Epithelial cell of proximal tubule (primary cell): ENCODE measurements at places on chromosomes 13 and 19.

DNA sequence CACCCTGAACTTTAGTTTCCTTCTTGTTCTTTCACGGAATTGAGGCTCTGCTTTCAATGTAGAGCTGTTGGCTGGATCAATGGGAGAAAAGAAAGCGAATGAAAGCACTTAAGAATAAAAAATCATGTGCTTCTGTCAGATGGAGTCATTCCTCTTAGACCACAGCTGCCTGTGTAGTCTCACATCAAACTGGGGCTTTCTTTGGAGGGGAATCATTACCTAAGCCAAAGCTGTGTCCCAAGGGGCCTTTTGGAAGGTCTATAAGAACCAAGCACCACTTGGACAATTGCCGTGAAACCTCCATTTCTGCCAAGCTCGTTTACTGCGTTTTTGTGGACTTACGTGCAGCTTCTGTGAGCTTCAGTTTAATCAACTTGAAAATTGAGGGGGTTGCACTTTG, 44.2 kb upstream of the RNF113B start:
- no peak for DNase-seq

DNA sequence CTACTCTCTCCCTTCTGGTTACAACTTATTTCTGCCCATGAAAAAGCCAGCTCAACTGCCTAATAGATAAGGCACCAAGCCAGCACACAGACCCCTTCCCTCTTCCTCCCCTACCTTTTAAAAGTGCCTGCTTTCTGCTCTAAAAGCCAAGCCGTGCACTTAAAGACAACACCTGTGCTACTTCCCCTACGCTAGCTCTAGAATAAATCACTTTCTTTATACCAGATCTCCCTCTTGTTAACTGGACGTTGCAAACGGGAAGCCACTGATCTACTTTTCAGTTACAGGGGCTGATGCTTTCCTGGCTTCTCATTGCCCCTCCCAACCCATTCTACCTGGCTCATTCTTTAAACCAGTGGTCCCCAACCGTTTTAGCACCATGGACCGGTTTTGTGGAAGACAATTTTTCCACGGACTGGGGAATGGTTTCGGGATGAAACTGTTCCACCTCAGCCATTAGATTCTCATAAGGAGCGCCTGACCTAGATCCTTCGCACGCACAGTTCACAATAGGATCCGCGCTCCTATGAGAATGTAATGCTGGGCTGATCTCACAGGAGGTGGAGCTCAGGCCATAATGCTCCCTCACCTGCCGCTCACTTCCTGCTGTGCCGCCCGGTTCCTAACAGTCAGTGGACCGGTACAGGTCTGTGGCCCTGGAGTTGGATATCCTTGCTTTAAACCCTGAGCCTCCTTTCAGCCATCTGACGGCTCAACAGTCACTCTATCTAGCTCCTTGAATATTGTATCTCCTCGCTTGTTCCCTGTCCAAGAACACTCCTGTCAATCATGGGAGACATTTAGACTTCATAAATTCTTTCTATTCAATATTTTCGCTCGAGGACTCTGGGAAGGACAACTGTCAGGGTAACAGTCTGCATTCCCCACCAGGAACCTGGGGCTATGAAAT, 841 bp upstream of the ZNF223 start:
- no peak for DNase-seq

DNA sequence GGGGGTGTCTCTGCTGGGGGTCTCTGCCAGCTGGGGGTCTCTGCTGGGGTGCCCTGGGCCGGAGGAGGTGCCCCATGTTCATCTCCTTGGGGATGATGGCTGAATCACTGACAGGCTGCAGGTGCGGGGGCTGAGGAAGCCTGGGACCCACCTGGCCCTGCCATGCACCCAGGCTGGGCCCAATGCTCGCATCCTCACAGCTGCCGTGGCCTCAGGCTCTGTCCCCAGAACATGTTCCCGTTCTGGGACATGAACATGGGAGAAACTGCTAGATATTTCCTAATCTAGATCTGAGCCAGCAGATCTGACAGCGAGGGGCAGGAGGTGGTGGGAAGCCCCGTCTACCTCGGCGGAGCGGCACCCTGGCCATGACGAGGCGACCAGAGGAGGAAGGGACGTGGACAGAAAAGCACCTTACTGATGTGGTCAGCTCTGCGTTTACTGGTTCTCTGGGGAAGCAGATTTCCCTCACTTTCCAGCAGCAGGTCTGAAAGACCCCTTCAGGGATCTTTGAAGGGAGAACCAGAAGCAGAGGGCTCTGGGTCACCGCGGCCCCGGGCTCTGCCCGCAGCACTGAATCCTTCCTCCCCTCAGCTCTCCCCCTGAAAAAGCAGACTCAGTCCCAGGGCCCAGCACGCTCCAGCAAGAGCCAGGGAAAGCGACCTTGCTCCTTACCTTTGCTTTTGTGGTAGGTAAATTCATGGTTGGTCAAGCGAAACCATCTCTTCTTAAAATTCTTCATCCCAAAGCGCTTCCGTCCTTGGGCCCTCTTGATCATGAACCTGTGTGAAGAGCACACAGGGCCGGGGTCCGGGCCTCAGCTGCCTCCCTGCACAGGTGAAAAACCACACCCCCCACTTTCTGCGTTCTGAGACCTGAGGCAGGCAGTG, 26.5 kb upstream of the C13orf46 start:
- DNase-seq, result no peak

DNA sequence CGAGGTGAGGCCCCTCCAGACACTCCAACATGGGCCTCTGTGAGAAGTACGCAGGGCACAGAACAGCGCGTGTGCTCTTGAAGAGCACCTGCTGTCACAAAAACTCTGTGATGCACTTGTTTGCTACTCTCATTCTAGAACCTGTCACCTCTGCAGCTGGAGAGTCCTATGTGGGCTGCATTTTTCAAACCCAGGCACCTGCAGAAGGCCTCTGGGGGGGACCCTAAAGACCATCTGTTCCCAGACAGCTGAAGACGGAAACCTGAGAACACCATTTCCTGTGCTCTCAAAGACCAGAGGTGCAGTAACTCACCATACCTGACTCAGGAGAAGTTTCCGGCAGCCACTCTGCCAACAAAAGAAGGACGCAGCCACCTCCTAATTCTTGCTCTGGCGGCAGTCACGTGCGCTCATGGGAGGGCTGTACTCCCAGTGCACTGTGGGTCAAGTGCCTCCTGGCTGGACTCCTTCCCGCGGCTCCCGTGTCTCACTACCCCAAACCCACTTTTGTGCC, 28.1 kb downstream of the RANBP3 start:
- no peak for DNase-seq

DNA sequence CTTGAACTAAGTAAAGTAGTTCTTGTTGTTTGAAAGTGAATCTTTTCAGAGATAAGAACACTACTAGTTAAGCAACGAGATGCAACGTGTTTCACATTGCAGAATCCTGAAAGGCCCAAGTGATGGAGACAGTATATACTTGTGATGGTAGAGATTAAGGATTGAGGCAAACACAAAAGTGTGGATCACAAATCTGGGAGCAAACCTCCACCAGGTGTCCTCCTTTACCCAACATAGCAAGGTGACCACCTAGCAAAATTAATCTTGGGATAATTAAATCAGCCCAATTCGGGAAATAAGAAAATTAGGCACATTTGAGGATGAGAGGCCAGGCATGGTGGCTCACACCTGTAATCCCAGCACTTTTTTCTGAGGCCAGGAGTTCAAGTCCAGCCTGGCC, 563.9 kb downstream of the DACH1 start:
- DNase-seq, result no peak

- no peak for DNase-seq
These were observed 26.1 kb upstream of the TFDP1 start for GRCh38 chr13:113558461-113558860.

DNA sequence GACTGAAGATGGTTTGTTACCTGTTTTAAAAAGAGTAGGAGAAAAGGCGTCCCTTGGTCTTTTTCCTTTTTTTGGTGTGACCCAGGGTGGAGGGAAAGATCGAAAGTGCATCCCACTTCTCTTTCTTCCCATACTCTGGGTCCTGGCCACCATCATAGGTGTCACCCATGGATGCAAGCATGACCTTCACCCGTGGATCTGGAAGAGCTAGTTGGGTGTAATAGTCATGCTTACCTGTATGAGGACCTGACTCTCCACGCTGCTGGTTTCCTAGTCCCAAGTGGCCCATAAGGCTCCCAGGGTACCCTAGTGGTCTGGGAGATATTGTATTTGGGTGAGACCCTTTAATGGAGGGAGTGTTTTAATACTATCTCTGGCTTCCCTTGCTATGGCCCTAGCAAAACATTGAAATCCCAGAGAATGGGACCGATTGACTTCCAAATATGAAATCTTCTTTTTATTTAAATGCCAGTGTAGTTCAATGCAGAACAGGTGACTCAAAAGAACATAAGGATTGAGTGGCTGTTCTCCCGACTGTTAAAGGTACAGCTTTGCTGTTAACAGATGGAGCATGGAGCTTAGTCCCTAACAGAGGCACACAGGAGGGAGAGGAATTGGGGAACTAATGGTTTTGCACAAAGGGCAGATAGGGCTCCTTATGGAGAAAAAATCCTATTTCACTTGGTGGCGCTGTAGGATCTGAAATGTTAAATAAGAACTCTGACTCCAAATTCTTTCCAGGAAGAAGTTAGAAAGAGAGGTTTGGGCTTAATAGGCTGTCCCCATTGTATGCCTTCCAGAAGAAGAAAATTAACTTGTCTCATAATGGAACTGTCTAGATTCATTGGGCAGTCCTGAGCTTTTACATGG, 7.0 kb upstream of the ZNF550 start:
- no peak for DNase-seq

DNA sequence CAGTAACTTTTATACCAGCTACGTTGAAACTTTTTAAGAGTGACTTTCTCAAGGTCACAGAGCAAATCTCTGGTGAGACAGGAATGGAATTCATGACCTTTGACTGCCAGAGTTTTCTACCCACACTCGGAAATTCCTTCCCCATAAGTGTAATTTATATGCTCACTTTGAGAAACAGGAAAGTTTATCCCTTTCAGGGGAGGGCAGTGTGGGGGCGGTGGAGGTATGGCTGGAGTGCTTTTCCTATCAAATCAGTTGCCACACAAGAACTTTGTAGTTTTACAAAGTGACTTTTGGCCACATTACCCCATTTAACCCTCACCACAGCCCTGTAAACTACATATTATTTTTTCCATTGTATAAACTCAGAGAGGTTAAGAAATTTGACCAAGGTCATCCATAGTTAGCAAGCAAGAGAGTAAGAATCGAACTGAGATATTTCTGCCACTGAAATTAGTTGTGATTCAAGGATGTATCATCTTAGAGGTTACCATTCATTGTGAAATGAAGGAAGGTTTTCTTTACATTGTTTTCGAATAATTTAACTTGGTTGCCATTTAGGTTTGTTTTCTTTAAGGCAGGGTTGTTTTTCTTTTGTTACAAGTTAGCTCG, 5.9 kb downstream of the KLF12 start:
- DNase-seq, result no peak

- DNase-seq, result no peak
These were observed 21.4 kb downstream of the NUFIP1 start for GRCh38 chr13:44967704-44968433.

DNA sequence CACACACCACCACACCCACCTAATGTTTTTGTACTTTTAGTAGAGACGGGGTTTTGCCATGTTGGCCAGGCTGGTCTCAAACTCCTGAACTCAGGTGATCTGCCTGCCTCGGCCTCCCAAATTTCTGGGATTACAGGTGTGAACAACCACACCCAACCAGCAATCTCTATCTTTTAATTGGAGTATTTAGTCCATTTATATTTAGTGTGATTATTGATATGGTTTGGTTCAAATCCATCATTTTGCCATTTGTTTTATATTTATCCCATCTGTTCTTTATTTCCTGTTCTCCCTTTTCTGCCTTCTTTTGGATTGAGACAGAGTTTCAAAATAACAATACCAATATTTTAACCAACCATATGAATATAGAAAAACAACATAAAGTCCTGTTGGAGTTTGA, 4.1 kb downstream of the ZNF420 start:
- DNase-seq, result no peak

GRCh38 chr19:29170554-29170953, 42.4 kb downstream of the UQCRFS1 start:
- DNase-seq, result no peak

- no peak for DNase-seq
These were observed 824.0 kb downstream of the PCDH9 start for GRCh38 chr13:66405908-66406802.

DNA sequence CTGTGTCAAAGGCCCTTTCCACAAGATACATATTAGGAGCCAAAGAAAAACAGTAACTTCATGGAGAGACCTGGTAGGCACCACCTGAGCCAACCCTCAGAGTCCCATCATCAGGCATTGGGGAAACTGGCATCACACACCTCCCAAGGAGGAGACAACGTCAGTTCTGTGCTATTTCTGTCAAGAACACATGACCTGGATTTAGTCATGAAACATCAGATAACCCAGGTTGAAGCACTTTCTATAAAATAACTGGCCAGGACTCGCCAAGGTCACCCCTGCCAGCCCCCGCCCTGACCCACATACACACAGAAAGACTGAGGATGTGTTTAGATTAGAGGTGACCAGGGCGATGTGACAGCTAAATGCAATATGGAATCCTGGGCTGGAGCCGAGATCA, 35.6 kb downstream of the COL4A1 start:
- no peak for DNase-seq

DNA sequence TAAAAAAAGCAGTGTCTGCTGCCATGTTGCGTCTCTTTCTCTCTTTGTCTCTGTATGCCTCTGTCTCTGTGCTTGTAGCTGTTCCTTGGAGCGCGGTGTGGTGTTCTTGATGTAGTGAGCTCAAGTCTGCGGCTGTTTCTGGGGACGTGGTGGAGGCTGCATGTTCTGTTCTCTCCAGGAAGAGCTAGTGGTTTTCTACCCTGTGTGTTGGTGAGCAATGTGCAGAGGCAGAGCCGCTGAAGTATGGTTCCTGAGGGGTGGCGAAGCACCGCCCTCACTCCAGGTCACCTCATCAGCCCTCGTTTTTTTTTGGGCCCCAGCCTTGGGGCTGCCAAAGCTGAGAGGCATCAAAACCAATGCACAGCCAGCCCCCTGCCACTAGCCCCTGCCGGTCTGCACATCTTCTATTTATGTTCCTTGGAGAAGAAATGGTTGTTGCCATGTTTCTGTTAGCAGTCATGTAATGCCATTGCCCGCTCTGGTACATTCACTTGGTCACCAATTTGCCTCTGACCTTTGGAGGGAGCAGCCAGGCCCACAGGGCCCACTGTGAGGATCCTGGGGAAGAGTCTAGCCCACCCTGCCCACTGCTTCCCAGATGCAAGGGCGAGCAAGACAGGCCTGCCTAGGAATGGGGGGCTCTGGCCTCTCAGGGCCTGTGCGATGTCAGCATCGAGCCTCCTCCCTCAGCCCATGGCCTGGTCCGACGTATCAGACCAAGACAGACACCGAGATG, 7.2 kb downstream of the HNRNPL start:
- DNase-seq, result no peak
